ENCODE measurements at places on chromosomes 2 and 18. TPM values are rescaled to one million over a fixed set of nuclear protein-coding genes. Genes with fewer than 3 reads are reported as not detected.

DNA sequence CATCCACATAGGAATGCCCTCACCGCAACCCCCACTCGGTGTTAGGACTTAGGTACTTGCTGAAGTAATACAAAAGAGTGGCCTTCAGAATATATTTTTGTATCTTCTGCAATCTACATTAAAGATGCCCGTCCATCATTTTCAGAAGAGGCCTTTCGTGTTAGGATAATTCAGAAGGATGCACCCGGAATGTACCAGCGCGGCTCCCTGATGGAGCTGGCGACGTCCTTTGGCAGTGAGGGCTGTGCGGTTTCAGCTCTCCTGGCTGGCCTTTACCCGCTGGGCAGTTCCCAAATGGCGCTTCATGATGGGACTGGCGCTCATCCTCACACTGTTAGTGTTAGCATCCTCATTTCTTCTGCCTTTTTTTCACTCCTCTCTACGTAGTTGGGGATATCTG, 15.3 kb downstream of the TWIST2 start:
- DNase-seq = no peak
- no peak overlapping the region for H3K27ac ChIP-seq
- H3K4me1 ChIP-seq = peaks cover 11% of the 10 kb centered on the region
- no peaks in the 10 kb centered on the region for H3K27me3 ChIP-seq
- H3K36me3 ChIP-seq = no peaks in the 10 kb centered on the region
- no peak overlapping the region for H3K4me3 ChIP-seq

- H3K27ac ChIP-seq = no peak overlapping the region
- H3K27me3 ChIP-seq = no peaks in the 10 kb centered on the region
- no peak for DNase-seq
- 0 out of 2 replicates have a peak, but pooled peaks cover 3% of the 10 kb centered on the region for H3K4me1 ChIP-seq
Observed at GRCh38 chr18:31920277-31920676, 22.7 kb downstream of the TRAPPC8 start.

GRCh38 chr2:120612931-120613330, 122.7 kb upstream of the GLI2 start:
- no peaks in the 10 kb centered on the region for H3K36me3 ChIP-seq
- H3K4me3 ChIP-seq = no peak overlapping the region
- peaks cover 21% of the 10 kb centered on the region for H3K4me1 ChIP-seq
- H3K27ac ChIP-seq = no peak overlapping the region

DNA sequence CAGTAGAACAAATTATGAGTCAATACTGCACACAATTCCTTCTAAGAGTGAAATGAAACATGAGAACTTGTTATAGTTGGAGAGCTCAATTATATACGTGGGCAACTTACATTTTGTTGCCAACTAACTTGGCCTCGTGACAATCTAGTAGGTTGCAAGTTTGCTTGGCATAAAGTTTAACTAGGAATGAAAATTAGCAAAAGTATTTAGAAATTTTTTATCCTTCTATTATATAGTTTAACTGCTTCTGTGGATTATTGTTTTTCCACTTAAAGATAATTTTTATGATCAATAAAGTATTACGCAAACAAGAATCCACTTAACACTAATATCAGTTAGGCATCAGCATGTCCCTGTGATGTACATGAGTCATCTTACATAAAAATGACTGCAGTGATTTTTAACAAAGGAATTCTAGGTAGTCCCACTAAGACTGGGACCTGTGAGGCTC, 41.1 kb downstream of the FAM124B start:
- no peak overlapping the region for H3K27ac ChIP-seq
- H3K27me3 ChIP-seq = no peaks in the 10 kb centered on the region
- H3K36me3 ChIP-seq = no peaks in the 10 kb centered on the region
- no peak for DNase-seq
- H3K4me1 ChIP-seq = no peaks in the 10 kb centered on the region
- H3K4me3 ChIP-seq = no peak overlapping the region

DNA sequence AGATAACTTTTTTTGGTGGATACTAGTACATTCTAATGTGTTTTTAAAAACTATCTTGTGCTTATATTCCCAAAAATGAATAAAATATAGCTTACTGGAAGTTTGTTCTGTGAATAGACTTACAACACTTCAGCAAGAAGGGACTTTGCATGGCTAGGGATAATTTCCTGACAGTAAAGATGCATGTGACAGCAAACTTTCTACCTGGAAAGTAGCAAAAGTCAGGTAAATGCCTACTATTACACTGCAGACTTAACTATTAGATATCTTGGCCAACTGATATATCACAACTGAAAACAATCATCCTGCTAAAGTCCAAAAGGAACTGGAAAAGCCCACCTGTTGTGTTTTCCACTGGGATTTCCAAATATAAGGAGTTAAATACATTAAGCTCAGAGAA, 1753.5 kb upstream of the CELF4 start:
- no peaks in the 10 kb centered on the region for H3K27me3 ChIP-seq
- no peaks in the 10 kb centered on the region for H3K36me3 ChIP-seq
- no peak for DNase-seq
- no peak overlapping the region for H3K27ac ChIP-seq
- no peak overlapping the region for H3K4me3 ChIP-seq

DNA sequence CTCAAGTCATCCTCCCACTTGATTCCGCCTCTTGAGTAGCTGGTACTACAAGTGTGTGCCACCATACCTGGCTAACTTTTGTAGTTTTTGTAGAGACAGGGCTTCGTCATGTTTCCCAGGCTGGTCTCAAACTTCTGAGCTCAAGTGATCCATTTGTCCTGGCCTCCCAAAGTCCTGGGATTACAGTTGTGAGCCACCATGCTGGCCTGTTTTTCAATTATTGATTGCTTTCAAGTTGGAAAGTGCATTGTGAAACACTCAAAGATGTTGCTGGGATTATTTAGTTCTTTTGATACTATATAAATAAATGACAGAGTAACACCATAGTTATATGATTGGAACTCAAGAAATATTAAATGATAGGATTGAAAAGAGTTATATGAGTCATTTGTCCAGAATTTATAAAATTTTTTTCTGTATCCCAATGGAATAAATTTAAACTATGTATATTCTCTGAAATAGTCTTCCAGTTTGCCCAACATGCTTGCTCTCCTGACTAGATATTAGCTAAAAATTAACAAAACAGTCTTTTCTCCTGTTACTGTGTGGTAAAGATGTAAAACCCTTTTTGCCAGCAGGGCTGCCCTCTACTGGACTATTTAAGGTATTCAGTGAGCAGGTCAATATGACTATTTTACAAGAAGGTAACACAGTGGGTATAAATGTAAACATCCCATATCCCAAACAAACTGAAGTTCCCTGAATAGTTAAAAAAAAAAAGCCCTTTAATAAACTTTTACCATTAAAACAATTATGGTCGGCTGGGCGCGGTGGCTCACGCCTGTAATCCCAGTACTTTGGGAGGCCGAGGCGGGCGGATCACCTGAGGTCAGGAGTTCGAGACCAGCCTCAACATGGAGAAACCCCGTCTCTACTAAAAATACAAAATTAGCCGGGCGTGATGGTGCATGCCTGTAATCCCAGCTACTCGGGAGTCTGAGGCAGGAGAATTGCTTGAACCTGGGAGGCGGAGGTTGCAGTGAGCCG, 42.7 kb downstream of the ACSL3 start:
- no peak for DNase-seq
- peaks cover 84% of the 10 kb centered on the region for H3K4me1 ChIP-seq
- H3K36me3 ChIP-seq = no peaks in the 10 kb centered on the region
- no peaks in the 10 kb centered on the region for H3K27me3 ChIP-seq

DNA sequence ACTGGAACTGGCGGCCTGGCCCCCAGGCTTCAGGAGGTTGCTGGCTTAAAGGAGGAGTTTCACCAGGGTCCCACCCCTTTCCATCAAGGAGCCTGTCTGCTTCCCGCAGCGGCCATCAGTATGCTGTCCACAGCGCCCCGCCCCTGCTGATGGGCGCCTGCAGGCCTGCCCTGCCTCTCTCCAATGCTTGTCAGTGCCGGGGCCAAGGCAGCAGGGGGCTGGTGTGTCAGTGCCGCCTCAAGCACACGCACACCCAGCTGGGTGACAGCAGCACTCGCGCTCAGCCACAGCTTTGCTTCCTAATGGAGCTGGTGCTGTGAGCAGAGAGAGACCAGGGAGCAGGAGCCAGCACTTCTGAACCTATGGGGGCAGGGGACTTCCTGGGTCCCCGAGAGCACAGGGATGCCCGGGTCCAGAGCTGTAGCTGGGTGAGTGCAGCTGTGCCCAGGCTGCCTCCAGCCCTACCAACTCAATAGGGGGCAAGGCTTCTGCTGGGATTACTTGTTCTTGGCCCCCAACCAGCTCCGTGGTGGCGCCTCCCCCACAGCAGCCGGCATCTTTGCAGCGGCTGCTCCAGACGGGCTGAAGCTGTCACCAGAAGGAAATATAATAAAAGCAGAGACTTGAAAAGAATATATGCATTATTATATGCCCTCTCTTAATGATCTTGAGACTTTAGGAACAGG, 377.2 kb upstream of the LRATD1 start:
- no peaks in the 10 kb centered on the region for H3K36me3 ChIP-seq
- H3K4me1 ChIP-seq = peaks cover 13% of the 10 kb centered on the region
- no peak overlapping the region for H3K4me3 ChIP-seq
- H3K27me3 ChIP-seq = no peaks in the 10 kb centered on the region
- no peak overlapping the region for H3K27ac ChIP-seq
- DNase-seq = peak; percentile 64

DNA sequence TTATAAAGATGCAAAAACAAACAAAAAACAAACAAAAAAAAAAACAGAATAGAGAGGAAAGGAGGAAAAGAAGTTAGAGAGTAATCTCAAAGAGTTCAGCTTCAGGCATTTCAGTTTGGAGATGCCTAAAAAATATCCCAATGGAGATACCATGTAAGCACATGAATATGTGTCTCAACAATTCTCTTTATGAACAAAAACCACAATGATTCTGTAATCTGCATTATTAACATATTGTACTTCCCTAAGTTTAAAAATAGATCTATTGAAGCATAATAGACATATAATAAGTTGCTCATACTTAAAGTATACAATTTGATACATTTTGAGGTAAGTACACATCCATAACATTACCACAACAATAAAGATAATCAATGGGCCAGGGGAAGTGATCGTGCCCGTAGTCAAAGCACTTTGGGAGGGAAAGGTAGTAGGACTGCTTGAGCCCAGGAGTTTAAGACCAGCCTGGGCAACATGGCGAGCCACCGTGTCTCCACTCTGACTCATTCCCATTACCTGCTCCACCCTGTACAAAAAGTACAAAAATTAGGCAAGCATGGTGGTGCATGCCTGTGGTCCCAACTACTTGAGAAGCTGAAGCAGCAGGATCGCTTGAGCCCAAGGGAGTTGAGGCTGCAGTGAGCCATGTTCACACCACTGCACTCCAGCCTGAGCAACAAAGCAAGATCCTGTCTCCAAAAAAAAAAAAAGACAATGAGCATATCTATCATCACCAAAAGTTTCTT, 158.9 kb downstream of the ATAD2B start:
- H3K4me3 ChIP-seq = no peak overlapping the region
- no peak overlapping the region for H3K27ac ChIP-seq
- no peaks in the 10 kb centered on the region for H3K27me3 ChIP-seq
- peaks cover 26% of the 10 kb centered on the region for H3K36me3 ChIP-seq

CHN1 gene
- 26.1 TPM for total RNA-seq

SATB2 gene
- 22.1 TPM for total RNA-seq

HOXD3 gene
- not detected for total RNA-seq
